H1 (cell line): ENCODE measurements at places on chromosomes 2 and 18.

DNA sequence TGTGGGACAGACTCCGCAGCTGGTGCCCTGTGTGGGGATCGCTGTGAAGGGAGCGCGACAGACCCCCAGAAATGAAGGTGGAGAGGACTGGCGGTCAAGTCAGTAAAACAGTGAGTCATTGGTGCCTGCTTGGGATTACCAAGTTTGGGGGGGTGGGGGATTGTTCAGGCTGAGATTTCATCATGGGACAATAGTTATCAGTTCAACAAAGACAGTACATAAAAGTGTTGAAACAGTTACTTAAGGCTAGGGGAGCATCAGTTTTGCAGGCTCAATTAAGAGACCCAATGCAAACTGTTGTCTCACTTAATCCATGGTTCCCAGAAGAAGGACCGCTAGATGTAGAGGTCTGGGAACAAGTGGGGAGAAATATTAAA is 42.4 kb upstream of the PDK1 start:
- H3K4me1 ChIP-seq: no peaks in the 10 kb centered on the region
- H3K4me3 ChIP-seq: no peak overlapping the region
- H3K36me3 ChIP-seq: no peaks in the 10 kb centered on the region
- H3K27me3 ChIP-seq: no peaks in the 10 kb centered on the region
- DNase-seq: no peak

DNA sequence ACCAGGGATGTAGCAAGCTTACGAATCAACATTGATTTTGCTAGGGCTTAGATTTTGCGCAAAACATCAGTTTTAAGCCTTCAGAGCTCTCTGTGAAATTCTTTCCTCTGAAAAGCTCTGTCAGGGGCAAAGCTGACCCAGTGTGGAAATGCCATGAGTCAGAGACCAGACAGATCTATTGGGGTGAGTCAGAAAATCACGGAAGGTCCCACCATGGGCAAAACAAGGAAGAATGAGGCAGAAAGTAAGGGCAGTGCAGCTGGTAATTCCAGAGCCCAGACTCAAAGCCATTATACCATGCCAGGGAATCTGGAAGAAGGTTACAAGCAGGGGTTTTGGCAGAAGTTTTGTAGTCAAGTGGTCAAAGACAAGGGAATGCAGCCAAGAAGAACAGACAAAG is 256.6 kb upstream of the CTAGE1 start:
- H3K36me3 ChIP-seq: no peaks in the 10 kb centered on the region
- H3K27ac ChIP-seq: no peak overlapping the region
- no peak for DNase-seq
- no peaks in the 10 kb centered on the region for H3K27me3 ChIP-seq

DNA sequence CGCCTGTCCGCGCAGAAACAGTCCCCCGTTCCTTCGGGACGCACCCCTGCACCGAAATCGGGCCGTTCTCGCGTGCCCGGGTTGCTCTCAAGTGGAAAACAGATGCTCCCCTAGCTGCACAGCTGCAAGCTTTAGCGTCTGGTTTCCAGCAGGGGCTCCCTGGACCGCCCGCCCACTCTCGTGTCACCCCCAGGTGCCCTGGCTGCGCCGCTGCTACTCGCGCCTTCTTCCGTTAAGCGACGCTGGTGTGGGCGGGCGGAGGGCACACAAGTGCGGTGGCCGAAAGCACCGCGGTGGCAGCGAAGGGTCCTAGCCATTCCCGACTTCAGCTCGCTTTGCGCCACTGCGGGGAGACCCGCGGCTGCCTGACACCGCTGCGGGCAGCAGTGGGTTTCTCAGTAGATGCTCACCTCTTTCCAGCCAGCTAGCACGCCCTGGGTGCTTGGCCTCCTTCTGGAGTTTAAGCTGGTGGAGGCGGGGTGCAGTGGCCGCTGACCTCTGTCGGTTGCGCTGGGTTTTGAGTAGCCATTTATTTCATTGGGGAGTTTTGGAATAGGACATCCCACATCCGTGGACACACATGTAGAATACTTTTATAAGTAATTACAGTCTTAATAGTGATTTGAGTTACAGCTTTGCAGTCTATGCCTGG is 806 bp downstream of the ZNF407 start:
- peak overlapping the region; percentile 97 for H3K4me3 ChIP-seq
- peaks cover 2% of the 10 kb centered on the region; the same call in 1 of the 2 replicates for H3K4me1 ChIP-seq
- DNase-seq: no peak
- H3K27me3 ChIP-seq: no peaks in the 10 kb centered on the region

GRCh38 chr2:149180226-149180875 is 141.9 kb downstream of the LYPD6B start:
- no peak overlapping the region for H3K4me3 ChIP-seq
- H3K27ac ChIP-seq: no peak overlapping the region
- H3K27me3 ChIP-seq: no peaks in the 10 kb centered on the region
- H3K36me3 ChIP-seq: no peaks in the 10 kb centered on the region

DNA sequence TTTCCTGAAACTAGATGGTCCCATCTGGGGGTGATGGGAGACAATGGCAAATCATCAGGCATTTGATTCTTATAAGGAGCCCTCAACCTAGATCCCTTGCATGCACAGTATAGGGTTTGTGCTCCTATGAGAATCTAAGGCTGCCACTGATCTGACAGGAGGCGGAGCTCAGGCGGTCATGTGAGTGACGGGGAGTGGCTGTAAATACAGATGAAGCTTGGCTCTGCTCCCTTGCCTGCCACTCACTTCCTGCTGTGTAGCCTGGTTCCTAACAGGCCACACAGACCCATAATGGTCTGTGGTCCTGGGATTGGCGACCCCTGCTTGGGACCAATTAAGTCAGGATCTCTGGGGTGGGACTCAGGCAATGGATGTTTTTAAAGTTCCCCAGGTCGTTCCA is 293.4 kb downstream of the ZNF521 start:
- H3K4me3 ChIP-seq: no peak overlapping the region
- H3K4me1 ChIP-seq: no peaks in the 10 kb centered on the region
- no peak for DNase-seq
- H3K27me3 ChIP-seq: no peaks in the 10 kb centered on the region
- H3K36me3 ChIP-seq: no peaks in the 10 kb centered on the region
- H3K27ac ChIP-seq: no peak overlapping the region

- DNase-seq: peak; percentile 67
- H3K27ac ChIP-seq: no peak overlapping the region
- no peak overlapping the region for H3K4me3 ChIP-seq
- no peaks in the 10 kb centered on the region for H3K36me3 ChIP-seq
- H3K4me1 ChIP-seq: no peaks in the 10 kb centered on the region
Measured at GRCh38 chr2:191758518-191759507, 80.9 kb downstream of the NABP1 start.

GRCh38 chr18:58970943-58971790 is 106.5 kb downstream of the ZNF532 start:
- H3K4me1 ChIP-seq: no peaks in the 10 kb centered on the region
- H3K4me3 ChIP-seq: no peak overlapping the region
- peaks cover 74% of the 10 kb centered on the region for H3K36me3 ChIP-seq
- peak overlapping the region; percentile 25; the same call in 1 of the 2 replicates for H3K27ac ChIP-seq

- no peak for DNase-seq
- H3K27ac ChIP-seq: no peak overlapping the region
- H3K27me3 ChIP-seq: peaks cover 18% of the 10 kb centered on the region
- H3K4me1 ChIP-seq: peaks cover 6% of the 10 kb centered on the region
Measured at GRCh38 chr18:52340406-52341102, 557 bp downstream of the DCC start.

GRCh38 chr2:11933854-11934253 is 187.4 kb downstream of the LPIN1 start:
- no peaks in the 10 kb centered on the region for H3K4me1 ChIP-seq
- H3K4me3 ChIP-seq: no peak overlapping the region
- no peaks in the 10 kb centered on the region for H3K36me3 ChIP-seq
- no peak for DNase-seq
- H3K27ac ChIP-seq: no peak overlapping the region

DNA sequence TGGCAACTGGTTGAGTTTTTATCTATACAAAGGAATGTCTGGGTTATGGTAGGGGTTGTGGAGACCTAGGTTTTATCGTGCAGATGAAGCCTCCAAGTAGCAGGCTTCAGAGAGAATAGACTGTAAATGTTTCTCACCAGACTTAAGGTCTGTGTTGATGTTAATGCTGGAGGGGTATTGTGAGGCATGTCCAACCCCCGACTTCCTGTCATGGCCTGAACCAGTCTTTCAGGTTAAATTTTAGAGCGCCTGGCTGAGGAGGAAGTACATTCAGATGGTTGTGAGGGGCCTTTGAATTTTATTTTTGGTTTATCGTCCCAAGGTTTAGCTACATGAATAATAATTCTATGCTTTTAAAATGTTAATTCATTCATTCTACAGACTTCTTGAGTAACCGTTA is 435.1 kb downstream of the DLGAP1 start:
- DNase-seq: no peak
- H3K4me3 ChIP-seq: no peak overlapping the region
- no peaks in the 10 kb centered on the region; the same call in 1 of the 2 replicates for H3K4me1 ChIP-seq
- H3K27me3 ChIP-seq: no peaks in the 10 kb centered on the region
- no peaks in the 10 kb centered on the region for H3K36me3 ChIP-seq

DNA sequence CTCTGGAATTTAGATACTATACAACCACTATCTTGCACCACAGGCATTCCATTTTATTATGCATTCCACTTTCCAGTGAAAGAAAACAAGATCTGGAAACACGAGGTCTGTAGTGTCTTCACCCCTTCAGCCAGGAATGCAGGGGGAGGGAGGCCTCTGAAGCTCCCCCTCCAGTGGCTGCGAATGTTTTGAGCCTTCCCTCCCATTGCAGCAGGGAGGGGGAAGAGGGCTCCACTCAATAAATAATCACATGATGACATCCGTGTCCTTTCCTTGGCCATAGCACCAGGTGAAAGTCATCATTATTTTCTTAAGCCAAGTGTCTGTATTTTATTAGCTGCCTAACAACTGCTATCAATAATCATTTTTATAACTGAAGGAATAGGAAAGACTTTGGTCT is 38.6 kb downstream of the ALPK2 start:
- no peaks in the 10 kb centered on the region for H3K4me1 ChIP-seq
- no peak for DNase-seq
- no peak overlapping the region for H3K4me3 ChIP-seq
- no peak overlapping the region for H3K27ac ChIP-seq
- no peaks in the 10 kb centered on the region for H3K27me3 ChIP-seq

GRCh38 chr2:67619204-67619603 is 222.1 kb downstream of the ETAA1 start:
- H3K27ac ChIP-seq: no peak overlapping the region
- no peaks in the 10 kb centered on the region for H3K4me1 ChIP-seq

GRCh38 chr2:51084750-51085149 is 52.8 kb upstream of the NRXN1 start:
- H3K27me3 ChIP-seq: peaks cover 1% of the 10 kb centered on the region
- H3K27ac ChIP-seq: no peak overlapping the region
- no peak for DNase-seq

DNA sequence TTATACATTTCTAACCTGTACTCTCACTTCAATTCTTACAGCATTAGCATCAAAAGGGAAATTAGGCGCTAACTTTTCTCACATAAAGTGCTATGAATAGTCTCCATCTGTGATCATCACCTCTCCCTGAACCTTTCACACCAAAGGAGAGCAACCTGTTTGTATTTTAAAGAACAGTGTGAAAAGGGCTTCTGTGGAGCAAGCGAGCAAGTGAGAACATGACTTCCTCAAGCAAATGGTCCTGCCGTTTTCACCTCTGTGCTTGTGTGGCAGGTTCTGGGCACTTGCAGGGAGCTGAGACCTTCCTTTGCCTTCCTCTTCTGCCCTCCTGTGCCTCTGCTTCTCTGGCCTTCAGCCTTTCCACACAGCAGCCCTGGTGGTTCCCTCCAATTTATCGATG is 51.9 kb downstream of the TGFA start:
- DNase-seq: no peak
- H3K4me3 ChIP-seq: no peak overlapping the region
- no peaks in the 10 kb centered on the region for H3K27me3 ChIP-seq
- H3K27ac ChIP-seq: no peak overlapping the region

DNA sequence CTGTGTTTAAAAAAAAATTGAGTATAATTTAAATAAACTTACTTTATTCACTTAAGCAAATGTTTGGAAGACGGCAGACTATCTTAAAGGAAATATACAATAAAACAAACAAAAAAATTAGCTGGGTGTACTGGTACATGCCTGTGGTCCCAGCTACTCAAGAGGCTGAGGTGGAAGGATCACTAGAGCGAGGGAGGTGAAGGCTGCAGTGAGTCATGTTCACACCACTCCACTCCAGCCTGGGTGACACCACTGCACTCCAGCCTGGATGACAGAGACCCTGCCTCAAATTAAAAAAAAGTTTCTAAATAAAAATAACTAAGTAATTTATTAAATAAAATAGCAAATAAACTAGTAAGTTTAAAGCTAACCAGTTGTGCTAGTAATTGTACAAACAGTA is 7.5 kb downstream of the PUM2 start:
- no peaks in the 10 kb centered on the region for H3K27me3 ChIP-seq
- no peak for DNase-seq
- H3K4me3 ChIP-seq: no peak overlapping the region
- no peak overlapping the region for H3K27ac ChIP-seq
- H3K4me1 ChIP-seq: peaks cover 5% of the 10 kb centered on the region
- H3K36me3 ChIP-seq: no peaks in the 10 kb centered on the region

- H3K4me3 ChIP-seq: no peak overlapping the region
- no peaks in the 10 kb centered on the region for H3K27me3 ChIP-seq
- no peaks in the 10 kb centered on the region for H3K4me1 ChIP-seq
- no peak for DNase-seq
- H3K27ac ChIP-seq: no peak overlapping the region
Measured at GRCh38 chr2:24659862-24660261, 133.3 kb downstream of the PTRHD1 start.

GRCh38 chr2:224156436-224156835 is 117.3 kb upstream of the SERPINE2 start:
- H3K27ac ChIP-seq: no peak overlapping the region
- H3K27me3 ChIP-seq: no peaks in the 10 kb centered on the region
- no peak overlapping the region for H3K4me3 ChIP-seq
- no peaks in the 10 kb centered on the region for H3K36me3 ChIP-seq
- DNase-seq: no peak
- no peaks in the 10 kb centered on the region for H3K4me1 ChIP-seq

GRCh38 chr2:17188721-17189120 is 329.5 kb downstream of the RAD51AP2 start:
- no peak overlapping the region for H3K4me3 ChIP-seq
- no peaks in the 10 kb centered on the region for H3K27me3 ChIP-seq
- no peak overlapping the region for H3K27ac ChIP-seq
- DNase-seq: no peak

DNA sequence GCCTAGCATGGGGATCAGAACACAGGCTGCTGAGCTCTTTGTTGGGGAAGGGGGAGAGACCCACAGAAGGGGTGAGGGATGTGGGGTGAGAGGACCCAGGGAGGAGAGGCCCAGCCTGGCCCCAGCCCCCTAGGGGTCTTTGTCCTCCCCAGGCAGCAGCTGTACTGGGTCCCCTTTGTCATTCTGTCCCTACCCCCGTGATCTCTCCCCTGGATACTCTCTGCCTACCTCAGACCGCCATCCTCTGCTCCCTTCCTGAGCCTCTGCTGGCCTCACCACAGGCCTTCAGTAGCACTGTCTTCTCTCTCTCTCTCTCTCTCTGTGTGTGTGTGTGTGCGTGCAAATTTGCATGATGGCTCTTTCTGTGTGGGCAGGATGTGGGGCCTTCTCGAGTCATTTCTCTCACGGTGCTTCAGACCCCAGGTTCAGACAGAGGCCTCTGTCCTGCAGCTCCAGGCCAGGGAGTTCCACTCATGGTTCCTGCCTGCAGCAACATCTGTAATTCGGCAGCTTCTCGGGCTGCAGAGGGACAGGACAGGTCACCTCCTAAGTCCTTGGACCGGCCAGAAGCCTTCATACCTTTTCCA is 1.4 kb downstream of the PSD4 start:
- no peak overlapping the region for H3K4me3 ChIP-seq
- no peak overlapping the region for H3K27ac ChIP-seq
- peaks cover 5% of the 10 kb centered on the region; the same call in 1 of the 2 replicates for H3K4me1 ChIP-seq
- no peaks in the 10 kb centered on the region for H3K27me3 ChIP-seq
- no peaks in the 10 kb centered on the region for H3K36me3 ChIP-seq

- H3K36me3 ChIP-seq: no peaks in the 10 kb centered on the region
- no peak for DNase-seq
- no peak overlapping the region for H3K4me3 ChIP-seq
- H3K27me3 ChIP-seq: no peaks in the 10 kb centered on the region
- no peaks in the 10 kb centered on the region for H3K4me1 ChIP-seq
- no peak overlapping the region for H3K27ac ChIP-seq
Measured at GRCh38 chr2:216829533-216829932, 30.3 kb downstream of the TNP1 start.
